ENCODE measurements at places on chromosomes 12 and 14.

DNA sequence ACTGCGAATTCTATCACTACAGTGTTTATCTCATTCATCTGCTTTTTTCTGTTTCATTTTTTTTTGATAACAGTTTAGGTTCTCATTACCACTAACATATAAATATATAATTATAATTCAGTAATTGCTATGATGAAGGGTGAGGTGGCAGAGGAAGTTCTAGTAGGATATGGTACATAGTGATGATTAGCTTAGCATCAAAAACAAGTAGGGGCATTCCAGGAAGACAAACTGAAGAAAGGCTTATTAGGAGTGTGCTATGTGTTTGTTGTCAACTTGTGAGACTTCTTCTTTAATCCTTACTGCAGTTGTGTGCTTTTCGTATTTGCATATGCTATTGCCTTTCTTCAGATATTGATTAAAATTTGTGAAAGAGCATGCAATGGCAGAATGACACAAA is 20.6 kb downstream of the FUT8 start:
- DNase-seq = no peak

- DNase-seq = no peak
These were observed 111.6 kb downstream of the RIN3 start for GRCh38 chr14:92625213-92625612.

DNA sequence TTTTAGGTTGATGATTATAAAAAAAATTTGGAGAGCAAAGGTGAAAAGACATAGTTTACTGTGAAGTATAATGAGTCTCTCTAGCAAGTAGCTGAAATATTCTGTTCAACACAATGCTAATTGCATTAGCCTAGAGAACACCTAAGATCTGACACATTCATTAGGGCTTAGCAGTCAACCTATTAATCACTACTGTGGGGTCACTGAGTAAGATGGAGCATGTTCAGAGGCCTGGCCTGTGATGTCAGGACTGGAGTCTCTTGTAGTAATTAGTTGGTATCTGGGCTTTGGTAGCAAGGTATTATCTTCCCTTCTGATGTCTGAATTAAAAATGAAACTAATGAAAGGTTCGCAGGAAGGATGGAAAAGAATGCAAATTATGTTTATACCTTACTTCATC is 112.7 kb downstream of the SLC16A7 start:
- DNase-seq = no peak

DNA sequence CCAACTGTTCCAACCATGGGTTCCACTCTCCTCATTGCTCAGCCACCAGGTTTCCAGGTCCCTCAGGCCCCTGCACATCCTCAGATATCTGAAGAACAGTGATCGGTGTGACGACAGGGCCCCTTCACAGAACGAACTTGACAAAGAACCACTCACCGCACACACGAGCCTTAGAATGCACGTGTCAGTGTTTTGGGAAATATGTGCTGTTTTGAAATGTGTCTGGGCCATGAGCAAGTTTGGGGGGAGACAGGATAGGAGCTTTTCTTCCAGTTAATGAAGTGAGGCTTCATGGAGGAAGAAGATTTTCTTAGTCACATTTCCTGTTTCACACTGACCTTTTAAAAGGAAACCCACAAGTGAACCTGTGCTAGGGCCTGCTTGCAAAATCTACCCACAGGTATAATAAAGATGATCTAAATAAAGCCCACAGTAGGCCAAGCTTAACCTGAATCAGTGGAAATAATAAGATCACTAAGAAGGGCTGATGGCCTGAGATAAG is 58.6 kb downstream of the ZFP36L1 start:
- peak; percentile 60 for DNase-seq

DNA sequence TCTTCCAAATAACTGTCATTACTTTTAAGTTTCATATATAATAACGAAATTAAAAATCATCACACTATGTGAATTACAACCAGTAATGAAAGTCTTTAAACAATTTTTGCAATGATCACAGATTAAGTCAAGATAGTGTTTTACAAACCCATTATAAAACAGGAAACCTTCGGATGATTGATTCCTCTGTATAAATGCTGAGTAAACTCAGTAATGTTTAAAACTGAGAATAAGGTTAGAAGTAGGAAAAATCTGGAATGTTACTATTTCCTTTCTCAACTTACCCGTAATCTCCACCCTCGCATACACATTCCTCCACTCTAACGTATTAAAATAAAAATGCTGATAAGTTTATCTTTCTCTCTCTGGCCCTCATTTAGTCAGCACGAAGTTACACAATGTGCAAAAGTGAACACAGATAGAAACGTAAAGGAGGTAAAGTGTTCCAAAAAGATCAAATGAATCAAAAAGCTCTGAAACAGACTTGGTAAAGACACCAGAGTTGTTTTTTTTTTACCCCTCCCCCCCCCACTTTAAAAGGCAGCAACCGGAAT is 1.6 kb downstream of the ZFC3H1 start:
- DNase-seq = no peak

GRCh38 chr12:52217223-52217622 is 15.8 kb upstream of the KRT7 start:
- DNase-seq = no peak

DNA sequence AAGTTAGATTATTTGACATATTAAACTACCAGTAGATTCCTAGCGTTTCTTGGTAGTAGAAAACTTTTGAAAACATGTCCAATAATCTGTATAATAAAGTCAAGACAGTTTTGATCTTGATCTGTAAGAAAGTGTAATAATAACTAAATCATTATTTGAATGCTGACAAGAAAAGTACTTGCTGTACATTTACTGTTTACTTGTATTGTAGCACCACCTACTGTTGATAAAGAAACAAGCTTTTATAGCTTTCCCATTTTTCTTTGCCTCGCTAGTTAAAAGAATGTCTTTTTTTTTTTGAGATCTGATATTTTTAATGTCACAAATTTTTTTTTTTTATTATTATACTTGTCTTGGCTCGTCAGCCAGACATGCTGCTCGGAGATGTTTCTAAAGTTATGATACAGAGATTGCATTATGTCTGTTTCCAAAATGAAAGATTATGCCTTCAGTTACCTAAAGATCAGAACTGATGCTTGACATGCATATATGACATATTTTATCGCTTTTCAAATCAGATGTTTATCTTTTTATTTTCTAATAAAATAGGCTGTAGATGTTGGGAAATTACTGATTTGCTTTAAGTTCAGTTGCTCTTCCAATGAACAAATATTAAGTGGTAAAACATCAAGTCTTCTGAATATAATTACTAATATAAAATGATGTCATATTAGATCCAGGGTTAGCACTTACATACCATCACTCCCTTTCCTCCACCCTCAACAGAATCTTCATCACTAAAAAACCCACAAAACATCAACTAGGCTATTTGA is 140.5 kb downstream of the AKAP6 start:
- DNase-seq = no peak

All from activated naive CD8-positive, alpha-beta T cell treated with anti-CD3 and anti-CD28 coated beads, Interleukin-2, amount 50 U/mL, for 24 hours (primary cell).